NCI-H1694 treated with DMSO at 0.1 percent for 48 hours (cell line): ENCODE measurements at places on chromosomes 2 and 18.
A peak's percentile ranks its signal among the peaks of the same experiment; 100 is the strongest.

- no peak for DNase-seq
Measured at GRCh38 chr2:227363756-227364155, 15.3 kb downstream of the TM4SF20 start.

- DNase-seq: no peak
Measured at GRCh38 chr2:63484481-63484880, 103.8 kb downstream of the WDPCP start.

GRCh38 chr2:190682168-190682567 lies 33.3 kb downstream of the NAB1 start:
- DNase-seq: no peak

GRCh38 chr2:100707016-100707947 lies 112.7 kb upstream of the NPAS2 start:
- no peak for DNase-seq

DNA sequence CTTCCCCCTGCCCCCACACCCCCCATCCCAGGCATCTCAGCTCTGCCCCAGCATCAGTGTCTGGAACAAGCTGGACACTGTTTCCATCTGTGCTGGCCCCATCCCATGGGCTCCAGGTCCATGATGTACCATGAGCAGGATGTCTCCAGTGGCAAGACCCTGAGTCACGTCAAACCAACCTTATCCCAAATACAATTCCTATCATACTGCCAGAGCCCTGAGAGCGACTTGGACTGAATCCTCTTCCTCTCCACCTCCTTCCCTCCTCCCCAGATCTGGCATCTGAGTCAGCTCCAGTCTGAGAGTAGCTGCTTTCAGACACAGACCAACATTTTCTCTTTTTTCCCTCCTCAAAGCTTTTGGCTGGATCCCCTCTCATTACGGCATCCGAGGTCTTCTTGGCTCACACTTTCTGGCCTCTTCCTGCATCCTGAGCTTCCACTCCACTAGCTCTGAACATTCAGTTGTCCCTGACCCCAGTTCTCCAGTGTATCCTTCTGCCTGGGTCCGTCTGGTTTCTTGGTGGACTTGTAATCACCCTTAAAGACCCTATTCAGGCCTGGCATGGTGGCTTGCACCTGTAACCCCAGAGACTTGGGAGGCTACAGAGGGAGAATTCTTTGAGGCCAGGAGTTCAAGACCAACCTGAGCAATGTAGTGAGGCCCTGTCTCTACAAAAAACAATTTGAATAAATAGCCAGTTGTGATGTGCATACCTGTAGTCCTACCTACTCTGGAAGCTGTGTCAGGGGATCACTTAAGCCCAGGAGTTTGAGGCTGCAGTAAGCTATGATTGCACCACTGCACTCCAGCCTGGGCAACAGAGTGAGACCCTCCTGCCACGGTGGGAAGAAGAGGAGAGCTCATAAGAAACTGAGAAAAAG lies 68.3 kb downstream of the ACKR3 start:
- no peak for DNase-seq

- DNase-seq: peak; percentile 5
Measured at GRCh38 chr2:33267756-33268155, 208.7 kb upstream of the RASGRP3 start.

GRCh38 chr2:81858998-81859397 lies 1554.4 kb upstream of the LRRTM1 start:
- no peak for DNase-seq

DNA sequence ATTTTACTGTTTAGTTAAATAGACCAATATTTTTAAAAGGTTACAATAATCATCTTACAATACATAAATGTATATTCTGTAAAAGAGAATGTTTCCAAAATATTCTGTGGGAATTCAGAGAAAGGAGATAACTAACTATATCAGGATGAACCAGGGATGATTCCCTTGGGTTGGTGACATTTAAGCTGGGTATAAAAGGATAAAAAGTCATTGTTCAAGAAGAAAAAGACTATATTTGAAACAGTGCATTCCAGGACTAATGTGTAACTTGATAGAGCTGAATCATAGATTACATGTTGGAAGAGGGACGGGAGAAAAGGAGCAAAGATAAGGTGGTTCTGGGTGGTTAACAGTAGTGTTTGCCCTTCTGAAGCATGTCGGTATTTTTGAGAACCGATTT lies 10.1 kb downstream of the RASGRP3 start:
- no peak for DNase-seq

DNA sequence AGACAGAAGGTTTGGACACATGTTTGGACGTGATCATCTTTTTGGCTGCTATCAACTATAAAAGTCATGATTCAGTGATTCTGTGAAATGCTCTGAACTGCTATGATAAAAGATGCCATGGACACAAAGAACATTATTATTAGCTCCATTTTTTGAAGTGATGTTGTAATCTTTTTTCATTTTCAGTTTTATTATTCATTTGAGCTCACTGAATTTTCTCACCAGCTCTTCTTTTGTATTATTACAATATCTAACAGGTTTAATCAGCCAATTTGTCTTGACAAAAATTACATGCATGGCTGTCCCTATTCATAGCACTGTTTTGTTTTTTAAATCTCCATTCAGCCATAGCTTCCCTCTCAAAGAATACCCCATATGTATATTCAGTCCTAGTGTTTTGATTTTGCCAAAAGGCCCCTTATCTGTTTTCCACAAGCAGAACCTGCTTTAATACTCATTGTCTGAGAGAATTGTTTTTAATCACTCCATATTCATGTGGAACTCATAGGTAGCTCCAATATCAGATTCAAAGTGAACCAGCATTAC lies 314.0 kb upstream of the FAM98A start:
- no peak for DNase-seq

- no peak for DNase-seq
Measured at GRCh38 chr2:224976629-224977525, 65.4 kb downstream of the DOCK10 start.

GRCh38 chr2:172394002-172394401 lies 33.4 kb upstream of the ITGA6 start:
- no peak for DNase-seq

DNA sequence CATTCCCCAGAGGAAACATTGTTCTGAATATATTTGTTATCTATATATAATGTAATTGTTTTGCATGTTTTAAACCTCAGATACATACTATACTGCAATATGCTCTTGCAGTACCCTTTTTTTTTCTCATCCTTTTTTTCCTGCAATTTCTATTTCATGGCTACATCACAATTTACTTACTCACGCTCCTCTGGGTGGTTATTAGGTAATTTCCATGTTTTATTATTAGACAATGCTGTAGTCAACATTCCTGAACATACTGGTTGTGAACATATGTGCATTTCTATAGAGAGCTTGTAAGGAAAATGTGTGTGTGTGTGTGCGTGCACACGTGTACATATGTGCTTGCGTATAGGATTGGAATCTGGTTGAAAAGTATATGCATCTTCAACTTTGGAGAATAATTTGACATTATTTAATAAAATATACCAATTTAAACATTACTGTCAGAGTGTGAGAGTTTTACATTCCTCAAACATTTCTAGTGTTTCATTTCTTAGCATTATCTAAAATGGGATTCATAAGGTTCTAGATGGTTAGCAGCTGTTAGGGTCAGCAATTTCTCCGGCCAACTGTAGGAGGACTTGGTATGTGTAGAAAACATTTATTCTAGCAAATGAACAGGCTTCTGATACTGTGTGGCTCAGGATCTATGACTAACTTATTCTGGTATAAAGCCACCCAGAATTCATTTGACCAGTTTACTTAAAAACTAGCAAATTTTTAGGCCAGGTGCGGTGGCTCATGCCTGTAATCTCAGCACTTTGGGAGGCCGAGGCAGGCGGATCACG lies 22.4 kb downstream of the NCOA1 start:
- DNase-seq: no peak

DNA sequence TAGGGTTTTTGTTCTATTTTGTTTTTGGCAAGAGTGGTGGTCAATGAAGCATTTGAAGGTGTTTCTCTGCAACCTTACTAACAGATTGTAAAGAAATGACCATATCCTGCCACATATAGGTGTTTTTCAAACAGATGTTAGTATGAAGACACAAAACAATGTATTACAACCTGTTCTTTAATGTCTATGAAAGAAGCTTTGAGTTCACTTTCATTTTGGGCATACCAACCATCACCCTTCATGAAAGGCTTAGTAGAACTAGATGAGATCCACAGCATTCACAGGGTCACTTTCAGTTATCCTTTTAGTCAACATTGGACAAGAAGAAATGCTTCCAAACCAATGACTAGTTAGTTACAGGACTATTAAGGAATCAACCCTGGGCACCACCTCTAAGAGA lies 95.1 kb downstream of the EHBP1 start:
- no peak for DNase-seq

GRCh38 chr2:120775194-120775593 lies 39.5 kb downstream of the GLI2 start:
- no peak for DNase-seq

DNA sequence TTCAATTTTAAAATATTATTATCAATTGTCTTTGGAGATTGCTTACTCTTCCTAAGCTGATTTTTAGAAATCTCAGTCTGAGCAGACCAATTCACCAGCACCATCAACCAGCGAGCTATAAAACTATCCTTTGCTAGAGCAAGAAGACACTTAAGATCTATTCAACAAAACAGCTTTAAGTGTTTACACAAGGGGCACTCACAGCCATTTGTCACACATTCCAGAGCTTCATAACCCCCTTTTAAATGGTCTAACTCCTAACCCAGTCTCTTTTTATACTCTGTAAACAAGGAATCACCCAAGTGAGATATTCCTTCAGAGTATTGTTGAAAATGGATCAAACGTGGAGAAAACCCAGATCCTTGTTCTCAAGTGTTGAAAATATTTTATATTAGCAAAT lies 1294.1 kb upstream of the CHAC2 start:
- no peak for DNase-seq

DNA sequence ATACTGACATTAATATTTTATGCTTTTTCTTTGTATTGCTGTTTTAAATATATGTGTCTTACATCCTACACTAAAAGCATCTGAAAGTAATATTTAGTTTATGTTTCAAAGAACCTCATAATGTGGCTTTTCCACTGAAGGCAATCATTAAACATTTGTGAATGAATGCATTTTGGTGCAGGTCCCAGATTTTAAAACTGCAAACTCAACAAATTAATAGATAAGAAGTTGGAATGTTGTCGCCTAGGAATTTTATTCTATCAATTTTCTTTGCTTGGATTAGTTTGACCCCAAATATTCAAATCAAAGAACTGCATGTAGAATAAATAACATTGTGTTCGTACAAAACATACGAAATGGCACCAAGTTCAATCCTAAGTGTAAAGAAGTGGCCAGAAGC lies 44.7 kb downstream of the ATF2 start:
- DNase-seq: no peak

DNA sequence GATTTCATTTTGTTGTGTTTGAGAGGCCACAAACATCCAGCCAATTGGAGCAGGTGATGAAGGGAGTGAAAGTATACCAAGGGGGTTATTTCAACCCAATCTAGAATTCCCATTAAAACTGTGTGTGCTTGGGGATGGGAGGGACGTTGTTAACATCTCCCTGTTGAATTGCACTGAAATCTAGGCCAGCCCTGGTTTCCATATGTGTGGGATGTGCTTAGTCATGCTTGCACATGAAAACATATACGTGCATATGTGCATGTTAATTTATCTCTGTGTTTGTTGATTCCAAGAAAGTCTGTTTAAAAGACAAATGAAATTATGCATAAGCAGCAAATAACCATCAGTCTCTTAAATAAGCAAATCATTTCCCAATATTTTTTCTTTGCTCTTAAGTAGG lies 5.6 kb downstream of the CELF4 start:
- DNase-seq: no peak
